ENCODE measurements at places on chromosomes 11 and 22.

DNA sequence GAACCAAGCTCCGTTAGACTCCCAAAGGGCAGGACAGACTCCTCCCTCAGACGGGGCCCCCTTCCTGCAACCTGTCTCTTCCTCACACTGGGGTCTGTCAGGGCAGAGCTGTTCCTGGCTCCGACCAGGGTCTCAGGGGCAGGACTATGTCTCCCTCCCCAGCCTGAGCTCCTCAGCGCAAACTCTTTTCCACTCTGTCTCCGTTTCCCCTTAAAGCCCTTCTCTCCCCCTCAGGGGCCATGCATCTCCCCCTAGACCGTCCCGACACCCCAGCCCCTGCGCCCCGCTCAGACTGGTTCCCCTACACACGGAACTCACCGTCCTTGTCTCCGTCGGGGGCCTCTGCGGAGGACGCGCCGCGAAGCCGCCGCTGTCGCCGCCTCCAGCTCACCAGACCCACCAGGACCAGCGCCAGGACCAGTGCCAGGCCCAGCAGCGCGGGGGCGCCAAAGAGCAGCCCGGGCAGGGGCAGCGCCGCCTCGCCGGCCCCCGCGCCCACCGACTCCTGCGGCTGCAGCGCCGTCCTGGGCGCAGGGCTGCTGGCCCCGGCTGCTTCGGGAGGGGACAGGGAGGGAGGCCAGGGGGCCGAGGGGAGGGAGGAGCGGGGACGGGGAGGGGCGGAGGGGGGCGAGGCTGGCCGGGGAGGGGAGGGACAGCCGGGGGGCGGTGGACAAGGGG lies 684 bp downstream of the TNFRSF13C start:
- peak; percentile 74 for DNase-seq

- DNase-seq: no peak
Measured at GRCh38 chr11:117444711-117445658, 117.3 kb downstream of the CEP164 start.

DNA sequence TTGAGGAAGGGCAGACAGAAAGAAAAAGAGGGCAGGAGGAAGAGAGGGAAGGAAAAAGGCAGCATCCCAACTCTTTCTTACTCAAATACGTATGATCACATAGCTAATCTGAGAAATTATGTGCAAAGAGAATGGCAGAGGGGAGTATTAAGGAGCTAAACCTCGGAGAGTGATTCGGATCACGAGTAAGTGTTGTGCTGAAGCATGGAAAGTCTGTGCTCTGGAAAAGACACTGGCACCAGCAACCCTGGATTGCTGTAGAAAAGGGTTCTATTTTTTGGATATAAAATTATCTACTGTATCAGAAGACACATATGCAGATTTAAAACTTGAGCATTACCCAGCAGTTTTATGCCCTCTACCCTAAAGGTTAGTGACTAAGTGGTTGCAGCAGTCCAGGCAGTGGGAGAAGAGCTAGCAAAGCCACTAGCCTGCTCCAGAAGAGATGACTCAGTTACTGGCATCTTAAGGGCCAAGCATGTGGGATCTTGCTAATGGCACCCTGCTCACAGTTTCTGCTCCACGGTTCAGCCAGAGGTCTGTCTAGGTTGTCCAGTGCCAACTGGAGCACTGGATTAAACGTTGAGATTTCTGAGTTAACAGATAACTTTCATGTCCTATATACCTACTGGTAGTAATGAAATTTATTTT lies 151.7 kb downstream of the SWAP70 start:
- DNase-seq: no peak

- no peak for DNase-seq
Measured at GRCh38 chr22:37343348-37343747, 61.0 kb downstream of the CYTH4 start.

DNA sequence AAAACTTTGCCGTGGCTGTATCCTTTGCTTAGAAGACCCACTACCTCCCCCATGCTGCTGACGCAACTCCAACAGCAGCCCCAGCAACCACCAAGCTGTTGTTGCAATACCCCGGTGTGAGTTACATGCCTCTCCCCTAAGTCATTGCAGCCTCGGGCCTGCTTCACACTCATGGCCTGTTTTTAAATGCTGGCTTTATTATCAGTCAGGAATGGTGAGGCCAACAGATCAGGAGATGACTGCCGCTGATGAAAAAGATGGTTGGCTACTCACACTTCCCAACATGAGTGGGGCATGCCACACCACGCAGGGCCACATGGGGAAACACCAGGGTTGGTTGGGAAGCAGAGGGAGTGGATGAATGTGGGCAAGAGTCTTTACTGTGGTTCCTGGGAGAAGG lies 171.5 kb upstream of the SYT13 start:
- no peak for DNase-seq

DNA sequence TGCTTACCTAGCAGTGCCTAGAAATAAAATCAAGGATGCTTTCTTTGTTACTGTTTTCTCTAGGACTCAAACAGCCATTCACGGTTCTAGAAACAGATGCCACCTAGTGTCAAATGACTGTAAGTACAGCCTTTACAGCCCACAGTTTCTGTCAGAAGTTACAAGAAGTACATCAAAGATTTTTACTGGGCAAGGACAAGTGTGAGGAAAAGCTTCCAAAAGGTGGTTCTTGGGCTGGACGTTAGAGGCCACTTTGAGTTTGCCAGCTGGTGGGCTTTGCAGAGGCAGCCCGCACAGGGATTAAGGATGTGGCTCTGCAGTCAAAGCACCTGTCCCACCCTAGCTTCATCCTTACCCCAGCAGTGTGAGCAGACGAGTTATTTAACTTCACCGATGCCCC lies 6.9 kb downstream of the KMT5B start:
- DNase-seq: peak; percentile 72

DNA sequence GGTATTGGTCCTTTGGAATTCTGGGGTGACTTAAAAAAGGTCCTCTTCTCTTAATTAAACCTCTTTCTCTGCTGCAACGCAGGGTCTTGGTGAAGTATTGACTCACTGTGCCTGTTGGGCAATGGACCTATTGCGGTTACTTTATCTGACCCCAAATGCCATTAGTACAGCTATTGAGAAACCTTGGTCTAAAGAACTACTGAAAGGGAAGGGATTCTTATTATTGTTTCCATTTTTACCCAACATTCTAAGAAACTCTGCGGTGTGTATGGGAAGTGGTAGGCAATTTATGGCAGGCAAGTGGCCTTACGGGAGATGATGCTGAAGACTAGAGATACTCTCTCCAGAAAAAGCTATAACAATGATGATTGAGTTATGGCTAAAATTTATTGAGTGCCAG lies 12.5 kb downstream of the SLC6A5 start:
- DNase-seq: no peak

GRCh38 chr22:45603619-45604018 lies 68.0 kb upstream of the ATXN10 start:
- no peak for DNase-seq

DNA sequence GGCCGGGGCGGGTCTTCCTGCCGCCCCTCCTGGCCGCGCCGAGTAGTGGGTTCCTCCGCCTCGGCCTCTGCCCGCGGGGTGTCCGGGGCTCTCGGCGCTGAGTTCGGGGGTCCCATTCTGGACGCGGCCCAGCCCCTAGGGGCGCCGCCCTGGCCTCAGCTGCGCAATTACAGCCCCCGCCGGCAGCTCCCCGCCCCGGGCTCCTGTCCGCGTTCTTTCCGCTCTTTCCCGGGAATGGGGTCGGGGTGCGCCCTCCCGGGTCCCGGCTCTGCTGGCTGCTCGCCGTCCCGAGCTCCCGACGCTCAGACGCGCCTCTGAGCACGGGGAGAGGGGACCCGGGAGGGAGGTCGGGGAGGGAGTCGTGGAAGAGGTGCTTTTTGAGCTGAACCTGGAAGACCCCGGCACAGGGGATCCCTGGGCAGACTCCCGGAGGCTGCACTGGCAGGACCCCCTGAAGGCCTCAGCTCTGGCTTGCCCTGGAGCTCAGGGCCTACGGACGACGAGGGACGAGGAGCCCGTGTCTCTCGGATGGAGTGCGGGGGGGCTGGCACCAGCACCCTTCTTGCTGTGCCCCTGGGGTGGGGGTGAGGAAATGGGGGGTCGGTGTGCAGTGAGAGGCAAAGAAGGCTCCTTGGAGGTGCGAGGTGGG lies 558 bp downstream of the TSPAN4 start:
- DNase-seq: no peak

GRCh38 chr11:72569966-72570892 lies 104.0 kb downstream of the PDE2A start:
- peak; percentile 12 for DNase-seq

DNA sequence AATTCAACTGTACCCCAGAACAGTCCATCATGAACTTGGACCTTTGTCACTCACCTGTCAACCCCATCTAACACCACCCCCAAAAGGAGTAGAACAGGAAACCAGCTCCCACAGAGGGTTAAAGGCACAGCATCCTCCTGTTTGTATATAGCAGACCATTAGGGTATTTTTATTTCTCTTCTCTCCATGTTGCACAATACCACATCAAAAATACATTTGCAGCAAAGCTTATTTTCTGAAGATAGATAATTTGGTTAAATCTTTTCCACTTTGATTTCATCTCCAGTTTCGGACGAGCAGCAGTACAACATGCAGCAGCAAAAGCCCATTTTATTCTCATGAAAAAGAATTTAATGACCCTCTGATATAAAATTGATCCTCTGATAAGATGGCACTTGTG lies 103.1 kb downstream of the KIRREL3 start:
- no peak for DNase-seq

- no peak for DNase-seq
Measured at GRCh38 chr11:12506404-12506921, 129.1 kb downstream of the PARVA start.

GRCh38 chr11:121059605-121060004 lies 35.7 kb downstream of the TBCEL start:
- DNase-seq: peak; percentile 1

DNA sequence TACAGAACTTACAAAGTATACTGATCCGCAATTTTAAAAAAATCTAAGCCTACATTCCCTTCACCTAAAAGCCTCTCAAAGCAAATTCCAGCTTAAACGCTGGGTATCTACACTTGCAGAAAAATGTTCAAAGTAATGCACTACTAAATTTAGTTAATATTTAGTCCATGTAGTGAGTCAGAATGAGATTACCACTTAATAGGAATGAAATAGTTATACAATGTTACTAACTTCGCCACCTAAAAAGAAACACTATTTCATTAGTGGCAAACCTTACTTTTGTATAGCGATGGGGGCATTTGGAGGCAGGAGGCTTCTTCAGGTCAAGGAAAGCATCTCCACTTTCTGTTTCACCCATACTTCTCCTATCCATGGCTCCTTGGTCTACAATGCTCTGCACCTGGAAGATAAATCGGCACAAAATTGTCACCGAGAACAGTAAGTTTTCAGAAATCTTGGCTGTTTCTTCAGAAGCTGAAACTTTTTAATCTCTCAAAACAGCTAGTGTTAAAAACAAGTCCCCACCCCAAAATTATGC lies 1.2 kb downstream of the EIF4ENIF1 start:
- no peak for DNase-seq

- DNase-seq: no peak
Measured at GRCh38 chr22:22118987-22119386, 125.6 kb upstream of the VPREB1 start.

GRCh38 chr22:42972649-42973535 lies 42.1 kb downstream of the PACSIN2 start:
- DNase-seq: no peak

DNA sequence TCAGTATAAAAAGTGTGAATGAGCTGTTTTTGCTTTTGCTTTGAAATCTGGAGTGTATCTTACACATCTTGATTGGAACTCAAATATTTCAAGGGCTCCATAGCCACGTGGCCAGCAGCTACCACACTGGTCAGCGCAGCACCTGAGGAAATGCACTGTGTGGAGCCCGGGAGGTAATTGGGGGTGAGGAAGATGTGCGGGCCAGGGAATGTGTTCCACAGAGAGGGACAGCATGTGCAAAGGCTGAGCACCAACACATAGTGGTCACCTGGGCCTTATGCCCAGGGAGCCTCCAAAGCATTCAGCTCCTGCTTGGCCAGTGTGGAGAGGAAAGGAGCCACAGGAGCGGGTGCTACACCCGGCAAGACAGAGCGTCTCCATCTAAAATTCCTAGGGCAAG lies 20.8 kb downstream of the RELT start:
- DNase-seq: no peak

GRCh38 chr11:19951558-19952115 lies 208.6 kb downstream of the DBX1 start:
- DNase-seq: peak; percentile 56

- DNase-seq: peak; percentile 53
Measured at GRCh38 chr22:41425660-41426365, 20.8 kb downstream of the TOB2 start.

DNA sequence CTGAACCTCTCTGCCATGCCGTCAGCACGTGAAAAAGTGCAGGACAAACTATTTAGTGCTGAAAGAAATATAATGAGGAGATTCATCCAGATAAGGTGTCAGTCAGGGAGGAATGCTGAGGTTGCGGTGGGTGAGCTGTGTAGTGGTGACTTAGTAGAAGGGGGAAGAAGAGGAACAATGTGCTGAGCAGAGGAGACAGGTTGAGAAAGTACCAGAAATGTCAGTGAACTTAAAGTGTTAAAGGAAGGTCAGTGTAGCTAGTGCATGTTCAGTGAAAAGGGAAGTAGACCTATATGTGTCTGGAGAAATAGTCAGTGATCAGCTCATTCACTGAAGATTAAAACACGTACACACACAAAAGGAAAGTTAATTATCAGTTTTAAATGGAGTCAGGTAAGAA lies 237.6 kb upstream of the CCDC179 start:
- DNase-seq: no peak

GRCh38 chr22:44391481-44392445 lies 79.0 kb upstream of the SHISAL1 start:
- no peak for DNase-seq

DNA sequence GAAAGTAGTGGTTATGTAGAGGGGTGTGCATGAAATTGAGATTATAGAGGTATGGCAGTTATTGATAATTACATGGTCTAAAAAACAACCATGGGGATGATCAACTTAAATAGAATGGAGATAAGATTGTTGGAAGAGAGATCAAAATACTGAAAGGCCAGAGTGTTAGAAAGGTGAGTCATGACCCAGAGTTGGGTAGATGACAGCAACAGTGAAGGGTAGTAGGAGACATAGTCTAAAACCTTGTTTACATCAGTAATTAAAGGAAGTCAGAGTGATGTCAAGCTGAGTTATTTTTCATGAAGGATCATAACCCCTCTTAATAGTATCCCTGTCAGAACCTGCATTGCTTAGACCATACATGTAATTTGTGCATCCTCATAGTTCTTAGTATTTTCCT lies 110.9 kb downstream of the ELP4 start:
- DNase-seq: no peak

DNA sequence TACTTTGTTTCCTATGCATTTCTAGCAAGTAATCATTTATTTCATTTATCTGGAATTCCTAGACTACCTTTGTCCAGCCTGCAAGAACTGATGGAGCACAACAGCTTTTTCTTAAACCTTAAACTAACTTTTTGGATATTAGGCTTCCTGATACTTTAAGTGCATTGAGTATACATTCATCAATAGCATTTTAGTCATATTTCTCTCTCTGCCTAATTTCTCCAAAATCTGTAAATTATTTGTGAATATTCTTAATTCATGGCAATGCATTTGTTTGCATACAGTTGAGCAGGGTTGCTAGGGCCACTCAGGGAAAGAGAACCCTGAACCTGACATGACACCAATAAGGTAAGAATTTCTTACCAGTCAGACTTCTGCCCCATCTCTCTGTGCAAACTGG lies 29.1 kb upstream of the APLNR start:
- DNase-seq: no peak

Data from CD4-positive, alpha-beta T cell treated with Interleukin-2 at 100 ng/mL for 4 hours (primary cell).